HCT116 (cell line): ENCODE measurements at places on chromosomes 5 and 9. TPM values are rescaled to one million over a fixed set of nuclear protein-coding genes. Genes with fewer than 3 reads are reported as not detected.

- no peak for DNase-seq
These were observed 189.8 kb upstream of the DAPK1 start for GRCh38 chr9:87307848-87308247.

- peak; percentile 77 for DNase-seq
These were observed 18.1 kb downstream of the GRXCR2 start for GRCh38 chr5:145854651-145855258.

- peak; percentile 36 for DNase-seq
These were observed 16.2 kb downstream of the SIL1 start for GRCh38 chr5:139181835-139182452.

Gene SLC46A2
- not detected for total RNA-seq

DNA sequence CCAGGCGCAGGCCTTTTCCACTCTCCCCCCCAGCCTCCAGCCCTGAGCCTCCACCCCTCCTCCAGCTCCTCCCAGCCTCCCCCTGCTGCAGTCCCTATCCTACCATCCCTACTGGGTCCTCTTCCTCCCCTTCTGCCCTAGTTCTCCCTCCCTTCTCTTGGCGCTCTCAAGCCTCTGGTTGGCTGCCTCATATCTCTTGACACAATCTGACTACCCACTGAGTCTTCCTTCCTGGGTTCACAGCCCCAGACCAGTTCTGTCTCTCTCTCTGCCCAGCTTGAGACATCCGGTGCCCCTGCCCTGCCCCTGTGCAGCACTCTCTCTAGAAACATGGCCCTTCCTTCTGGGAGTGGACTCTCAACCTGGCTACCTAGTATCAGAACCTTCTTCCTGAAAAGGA lies 76.2 kb downstream of the TSPAN17 start:
- DNase-seq: no peak

DNA sequence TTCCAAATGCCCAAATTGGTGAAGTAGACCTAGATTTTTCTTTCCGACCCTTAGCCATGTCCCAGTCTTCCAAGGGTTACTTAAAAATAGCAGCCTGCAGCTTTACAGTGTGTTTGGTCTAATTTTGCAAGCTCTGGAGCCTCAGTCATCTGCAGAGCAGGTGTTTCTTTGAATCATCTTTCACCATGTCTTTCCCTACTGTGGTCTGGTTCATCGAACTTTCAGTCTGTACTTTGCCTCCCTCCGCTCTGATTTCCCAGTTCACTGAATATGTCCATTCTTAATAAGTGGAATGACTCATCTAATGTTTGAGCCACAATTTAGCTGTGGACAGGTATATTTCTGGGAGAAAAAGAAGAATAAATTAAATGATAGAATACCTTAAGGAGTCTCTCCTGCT lies 1060.7 kb downstream of the EFNA5 start:
- no peak for DNase-seq

Gene PCDHB7
- total RNA-seq: not detected
